Heart left ventricle (tissue), 16 donors: ENCODE measurements at places on chromosomes 16 and 17. TPM values are rescaled to one million over a fixed set of nuclear protein-coding genes. Genes with fewer than 3 reads are reported as not detected.

Gene C17orf67
- total RNA-seq: 1.0 TPM

DNA sequence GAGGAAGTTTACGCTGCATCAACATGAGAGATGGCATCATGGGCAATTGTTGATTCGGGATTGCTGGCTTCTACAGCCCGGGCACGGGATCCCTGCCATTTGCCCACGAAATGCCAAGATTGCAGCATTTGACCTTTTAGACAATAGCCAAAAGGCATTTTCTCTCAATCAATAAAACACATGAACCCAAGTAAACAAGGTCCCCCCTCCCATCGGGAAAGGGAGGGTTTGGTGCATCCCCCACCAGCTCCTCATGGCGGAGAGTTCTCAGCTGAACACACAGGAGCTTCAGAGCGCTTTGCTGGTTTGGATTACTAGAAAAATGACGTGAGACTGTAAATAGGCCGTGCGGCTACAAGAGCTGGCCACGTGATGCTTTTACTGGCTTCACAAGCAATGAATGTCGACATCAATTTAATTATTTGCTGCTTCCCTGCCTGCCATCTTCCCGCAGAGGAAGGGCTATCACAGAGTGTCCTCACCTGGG, 147.6 kb downstream of the C16orf95 start:
- no peak overlapping the region for H3K4me3 ChIP-seq
- no peaks in the 10 kb centered on the region for H3K27me3 ChIP-seq
- H3K4me1 ChIP-seq: no peaks in the 10 kb centered on the region
- DNase-seq: no peak

Gene C16orf54
- 0.29 TPM for total RNA-seq

DNA sequence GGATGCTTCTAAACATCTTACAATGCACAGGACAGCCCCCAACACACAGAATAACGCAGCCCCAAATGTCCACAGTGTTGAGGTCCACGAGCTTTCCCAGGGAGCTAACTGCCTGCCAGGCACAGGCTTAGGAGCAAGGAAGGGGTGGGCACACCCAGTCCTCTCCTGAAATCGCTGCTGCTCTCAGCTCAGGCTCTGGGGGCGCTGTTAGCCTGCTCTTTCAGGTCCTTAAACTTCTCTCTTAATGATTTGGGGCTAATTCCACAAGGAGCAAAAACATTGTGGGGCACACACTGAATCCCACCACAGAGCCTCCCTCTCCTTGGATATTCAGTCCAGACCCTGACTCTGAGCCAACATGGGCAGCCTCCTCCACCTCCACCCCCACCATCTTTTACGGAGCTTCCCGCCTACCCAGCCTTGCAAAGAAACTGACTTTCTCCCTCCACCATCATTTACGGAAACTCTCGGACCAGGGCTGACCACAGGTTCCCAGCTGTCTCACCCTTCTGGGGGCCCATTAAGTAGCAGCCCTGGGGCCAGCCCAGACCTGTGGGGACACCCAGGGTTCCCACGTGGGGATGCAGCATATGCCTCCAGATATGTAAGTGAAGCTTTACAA, 1.1 kb downstream of the CD300H start:
- no peaks in the 10 kb centered on the region for H3K4me1 ChIP-seq
- no peaks in the 10 kb centered on the region for H3K36me3 ChIP-seq
- H3K27me3 ChIP-seq: no peaks in the 10 kb centered on the region
- H3K27ac ChIP-seq: no peak overlapping the region
- peak; percentile 43 for DNase-seq

DNA sequence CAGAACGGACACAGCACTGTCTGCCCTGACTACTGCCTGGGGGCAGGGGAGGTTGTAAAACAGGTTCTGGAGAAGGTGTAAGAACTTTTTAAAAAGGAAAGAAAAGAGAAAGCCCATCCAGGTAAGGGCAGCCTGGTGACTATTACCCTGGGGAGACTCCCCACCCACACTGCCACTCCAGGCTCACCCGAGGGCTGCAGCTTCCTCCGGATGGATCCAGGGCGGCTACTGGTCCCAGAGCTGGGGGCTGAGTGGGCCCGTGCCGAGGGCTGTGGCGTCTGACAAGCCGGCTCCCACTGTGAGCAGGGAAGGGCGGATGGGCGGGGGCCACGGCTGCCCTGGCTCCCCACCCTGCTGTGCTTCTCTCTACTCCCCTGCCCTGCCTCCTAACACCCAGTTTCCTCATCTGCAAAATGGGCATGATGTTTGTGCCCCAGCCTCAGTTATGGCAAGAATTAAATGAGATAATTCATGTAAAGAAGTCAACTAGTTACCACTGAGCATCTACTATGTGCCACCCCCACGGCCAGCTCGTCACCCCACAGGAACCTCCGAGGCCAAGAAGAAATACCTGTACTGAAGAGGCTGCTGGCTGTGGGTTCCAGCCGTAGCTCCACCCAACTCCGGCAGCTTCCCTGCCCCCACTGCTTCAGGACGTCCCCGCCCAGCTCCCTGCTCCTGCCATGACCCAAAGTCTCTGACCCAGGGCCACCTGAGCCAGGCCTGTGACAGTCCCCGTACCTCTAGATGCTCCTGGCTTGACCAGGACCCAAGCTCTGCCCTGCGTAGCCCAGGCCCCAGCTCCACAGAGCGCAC, 24.2 kb downstream of the KATNB1 start:
- DNase-seq: no peak
- no peak overlapping the region for H3K4me3 ChIP-seq
- peaks cover 40% of the 10 kb centered on the region for H3K36me3 ChIP-seq
- no peaks in the 10 kb centered on the region for H3K27me3 ChIP-seq
- peaks cover 25% of the 10 kb centered on the region for H3K4me1 ChIP-seq

DNA sequence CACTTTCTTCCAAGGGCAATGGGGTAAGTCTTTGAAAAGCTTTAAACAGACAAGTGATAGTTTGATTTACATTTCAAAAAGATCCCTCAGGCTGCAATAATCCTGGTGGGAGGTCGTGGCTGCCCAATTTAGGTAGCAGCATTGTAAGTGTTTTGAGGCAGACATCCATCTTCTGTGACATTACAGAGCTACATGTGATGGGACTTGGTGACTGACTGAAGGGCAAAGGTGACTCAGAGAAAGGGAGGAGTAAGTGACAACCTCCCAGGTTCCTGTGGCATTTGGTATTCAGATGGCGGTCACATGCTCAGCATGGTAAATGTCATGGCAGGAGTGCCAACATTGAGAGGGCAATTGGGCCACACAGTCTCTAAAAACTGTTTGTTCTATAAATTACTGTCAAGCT, 26.5 kb downstream of the STAT3 start:
- no peaks in the 10 kb centered on the region for H3K36me3 ChIP-seq
- no peak for DNase-seq
- peak overlapping the region; percentile 52 for H3K27ac ChIP-seq
- no peak overlapping the region for H3K4me3 ChIP-seq

DNA sequence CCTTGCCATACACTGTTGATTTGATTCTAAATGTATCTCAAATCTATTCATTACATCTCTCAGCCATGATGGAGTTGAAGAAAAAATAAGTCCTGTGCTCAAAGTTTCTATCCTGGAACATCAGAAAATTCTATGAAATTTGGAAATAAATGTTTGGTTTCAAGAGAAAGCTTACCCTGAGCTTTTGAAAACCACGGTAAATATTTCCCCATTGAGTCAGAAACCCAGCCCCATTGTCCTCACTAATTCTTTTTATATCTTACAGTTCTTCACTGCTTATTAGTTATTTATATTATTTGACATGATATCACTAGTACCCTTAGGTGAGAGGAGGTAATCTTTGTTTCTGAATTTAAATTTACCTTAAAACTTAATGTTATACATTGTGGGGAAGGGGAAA, 128.5 kb downstream of the MRTFB start:
- no peak for DNase-seq
- H3K36me3 ChIP-seq: no peaks in the 10 kb centered on the region
- no peaks in the 10 kb centered on the region for H3K27me3 ChIP-seq

Gene SSTR5
- 1.5 TPM for total RNA-seq

DNA sequence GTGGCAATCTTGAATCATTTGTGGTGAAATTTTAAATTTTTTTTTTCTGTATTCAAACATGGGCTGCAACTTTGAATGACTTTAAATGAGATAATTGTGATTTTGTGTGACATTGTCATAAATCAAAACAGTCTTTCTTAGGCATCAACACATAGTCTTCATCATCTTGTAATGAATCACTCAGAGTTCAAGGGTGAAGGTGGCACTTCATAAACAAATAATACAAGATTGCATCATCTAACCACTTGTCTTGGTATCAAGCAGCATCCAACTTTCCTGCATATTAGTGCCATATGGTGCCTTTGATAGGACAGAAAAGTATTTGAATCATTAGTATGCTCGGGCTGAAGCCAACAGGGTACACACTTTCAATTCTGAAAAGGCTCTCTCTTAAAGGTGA, 392.4 kb upstream of the GOT2 start:
- DNase-seq: no peak
- H3K36me3 ChIP-seq: no peaks in the 10 kb centered on the region
- H3K27me3 ChIP-seq: no peaks in the 10 kb centered on the region
- H3K4me1 ChIP-seq: no peaks in the 10 kb centered on the region

GRCh38 chr16:86884390-86884650, 306.0 kb downstream of the FOXL1 start:
- peaks cover 1% of the 10 kb centered on the region for H3K27me3 ChIP-seq
- no peaks in the 10 kb centered on the region for H3K36me3 ChIP-seq
- peaks cover 5% of the 10 kb centered on the region for H3K4me1 ChIP-seq
- no peak overlapping the region for H3K27ac ChIP-seq
- H3K4me3 ChIP-seq: no peak overlapping the region

Gene BCL6B
- total RNA-seq: 24.2 TPM

GRCh38 chr17:68613739-68614298, 12.7 kb upstream of the FAM20A start:
- no peak overlapping the region for H3K27ac ChIP-seq
- H3K27me3 ChIP-seq: no peaks in the 10 kb centered on the region
- no peak overlapping the region for H3K4me3 ChIP-seq
- DNase-seq: peak; percentile 46
- H3K4me1 ChIP-seq: no peaks in the 10 kb centered on the region

- no peaks in the 10 kb centered on the region for H3K4me1 ChIP-seq
- no peaks in the 10 kb centered on the region for H3K36me3 ChIP-seq
- H3K27ac ChIP-seq: no peak overlapping the region
- no peaks in the 10 kb centered on the region for H3K27me3 ChIP-seq
- DNase-seq: peak; percentile 46
Observed at GRCh38 chr17:27760069-27760885, 40.1 kb downstream of the NOS2 start.

Gene VTN
- 57.7 TPM for total RNA-seq

DNA sequence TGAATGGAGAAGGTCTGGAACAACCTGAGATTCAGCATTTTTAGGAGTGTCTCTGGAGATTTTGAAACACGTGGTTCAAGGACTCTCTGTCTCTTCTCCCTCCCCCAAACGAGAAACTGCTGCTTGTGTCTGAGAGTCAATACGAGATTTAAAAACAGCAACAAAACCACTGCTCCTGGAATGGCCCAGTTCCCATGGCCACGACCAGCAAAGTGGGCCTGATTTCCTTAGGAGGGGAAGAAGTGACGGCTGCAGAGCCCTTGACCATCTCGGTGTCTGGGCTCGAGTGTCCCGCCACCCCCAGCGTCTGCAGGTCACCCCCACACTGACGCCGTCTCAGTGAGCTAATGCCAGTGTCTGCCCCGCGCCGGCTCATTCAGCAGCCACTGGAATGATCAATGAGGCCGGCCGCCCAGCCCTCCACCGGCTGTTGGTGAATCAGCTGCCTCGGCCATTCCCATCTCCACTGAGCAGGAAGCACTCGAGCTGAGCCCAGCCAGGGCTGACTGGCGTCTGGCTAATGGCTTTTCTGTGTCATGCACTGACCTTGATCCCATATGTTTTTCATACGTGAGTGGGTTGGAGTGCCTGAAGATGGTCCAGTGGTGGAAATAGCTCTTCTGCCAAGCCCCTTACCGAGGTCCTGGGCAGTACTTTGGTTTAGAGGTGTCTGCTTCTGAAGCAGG, 151.8 kb downstream of the PITPNC1 start:
- peaks cover 25% of the 10 kb centered on the region for H3K4me1 ChIP-seq
- H3K36me3 ChIP-seq: no peaks in the 10 kb centered on the region
- DNase-seq: peak; percentile 63
- no peaks in the 10 kb centered on the region for H3K27me3 ChIP-seq
- no peak overlapping the region for H3K4me3 ChIP-seq

- H3K4me3 ChIP-seq: no peak overlapping the region
- H3K36me3 ChIP-seq: no peaks in the 10 kb centered on the region
- H3K27me3 ChIP-seq: no peaks in the 10 kb centered on the region
- DNase-seq: peak; percentile 32
Observed at GRCh38 chr17:10226930-10227695, 28.7 kb upstream of the GAS7 start.

GRCh38 chr17:74222399-74222798, 9.0 kb downstream of the TTYH2 start:
- H3K4me3 ChIP-seq: no peak overlapping the region
- peaks cover 32% of the 10 kb centered on the region for H3K36me3 ChIP-seq
- H3K27me3 ChIP-seq: no peaks in the 10 kb centered on the region
- no peak overlapping the region for H3K27ac ChIP-seq

Gene TAC4
- total RNA-seq: not detected

- no peak overlapping the region for H3K4me3 ChIP-seq
- DNase-seq: no peak
- peaks cover 3% of the 10 kb centered on the region for H3K4me1 ChIP-seq
- H3K27ac ChIP-seq: no peak overlapping the region
- no peaks in the 10 kb centered on the region for H3K27me3 ChIP-seq
- H3K36me3 ChIP-seq: no peaks in the 10 kb centered on the region
Observed at GRCh38 chr16:81784072-81784795, 5.1 kb downstream of the PLCG2 start.

- no peak overlapping the region for H3K27ac ChIP-seq
- peak; percentile 82 for DNase-seq
- peaks cover 12% of the 10 kb centered on the region for H3K4me1 ChIP-seq
- H3K27me3 ChIP-seq: peaks cover 7% of the 10 kb centered on the region
- H3K4me3 ChIP-seq: peak overlapping the region; percentile 27
Observed at GRCh38 chr16:89917773-89918452, 749 bp upstream of the MC1R start.

- no peaks in the 10 kb centered on the region for H3K36me3 ChIP-seq
- no peak overlapping the region for H3K27ac ChIP-seq
- H3K27me3 ChIP-seq: no peaks in the 10 kb centered on the region
- H3K4me3 ChIP-seq: no peak overlapping the region
- no peak for DNase-seq
Observed at GRCh38 chr16:54512467-54512995, 225.9 kb upstream of the IRX3 start.
